Stimulated activated CD4-positive, alpha-beta T cell treated with anti-CD3 and anti-CD28 coated beads, Interleukin-2, amount 100 ng/mL, for 24 hours (primary cell): ENCODE measurements at places on chromosomes 11 and 22.

DNA sequence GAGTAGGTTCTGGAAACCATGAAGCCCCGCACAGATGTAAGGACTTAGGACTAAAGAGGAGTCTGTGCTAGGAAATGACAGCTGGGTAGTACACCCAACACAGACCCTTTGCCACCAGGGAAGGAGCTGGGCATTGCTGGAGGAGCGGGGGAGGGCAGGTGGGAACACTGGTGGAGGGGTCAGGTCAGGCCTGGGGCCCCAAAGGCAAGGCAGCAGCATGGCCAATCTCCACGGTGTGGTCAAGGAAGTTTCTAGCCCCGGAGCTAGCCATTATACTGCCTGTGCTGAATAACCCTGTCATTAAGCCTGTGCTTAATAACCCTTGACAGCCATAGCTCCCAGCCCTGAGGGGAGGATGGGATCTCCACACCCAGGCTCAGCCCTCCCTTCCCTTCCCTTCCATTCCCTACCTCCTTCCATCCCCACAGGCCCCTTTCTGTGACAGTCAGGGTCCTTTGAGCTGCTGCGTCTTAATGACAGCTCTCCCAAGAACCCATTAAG is 2.1 kb downstream of the TMPRSS4 start:
- no peak for DNase-seq

GRCh38 chr11:112966561-112966960 is 5.3 kb downstream of the NCAM1 start:
- DNase-seq, result no peak

DNA sequence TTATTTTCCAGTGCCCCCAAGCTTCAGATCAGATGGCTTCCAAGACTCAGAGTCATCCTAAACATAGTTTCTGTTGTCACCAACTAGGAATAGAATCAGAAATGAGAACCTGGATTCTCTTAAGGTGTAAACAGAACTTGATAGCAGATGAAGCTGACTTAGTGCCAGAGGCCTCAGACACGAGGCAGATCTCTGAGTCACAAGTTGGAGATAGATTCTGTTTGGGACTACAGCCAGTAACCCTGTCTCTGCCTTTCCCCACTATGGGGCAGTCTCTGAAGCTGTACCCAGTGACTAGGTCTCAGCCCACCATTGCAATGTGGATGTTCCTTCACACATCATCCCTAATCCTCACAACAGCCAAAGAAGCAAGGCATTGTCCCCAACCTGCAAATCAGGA is 25.4 kb downstream of the NEU3 start:
- no peak for DNase-seq

DNA sequence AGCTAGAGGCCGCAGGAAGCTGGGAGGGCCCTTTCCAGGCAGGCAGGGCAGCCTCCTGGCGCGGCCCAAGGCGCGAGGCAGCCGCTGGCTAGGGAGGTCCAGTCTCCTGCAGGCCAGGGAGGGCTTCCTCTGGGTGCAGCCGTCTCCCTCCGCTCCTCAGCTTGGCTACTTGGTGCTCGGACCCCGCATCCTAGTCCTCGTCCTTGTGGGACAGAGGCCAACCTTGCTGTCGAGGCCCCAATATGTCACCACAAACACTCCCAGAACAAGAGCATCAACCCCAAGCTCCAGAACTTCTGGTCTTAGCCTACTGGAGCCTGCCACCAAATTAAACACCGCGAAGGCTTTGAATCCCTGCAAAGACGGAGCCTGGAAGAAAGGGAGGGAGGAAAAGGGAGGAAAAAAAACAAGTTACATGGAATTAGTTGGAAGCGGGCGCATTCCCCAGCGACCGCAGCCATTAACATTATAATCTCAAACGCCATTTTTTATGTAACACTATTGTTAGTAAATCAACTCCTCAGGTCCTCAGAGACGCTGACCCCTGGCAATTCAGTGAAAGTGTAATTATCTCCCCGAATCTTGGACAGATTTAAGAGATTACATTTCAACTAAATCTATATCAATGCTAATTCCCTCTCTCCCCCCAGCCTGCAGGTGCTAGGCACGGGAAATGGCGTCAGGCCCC is 12.7 kb upstream of the PAX6 start:
- DNase-seq, result no peak

GRCh38 chr11:115665175-115665821 is 161.1 kb upstream of the CADM1 start:
- no peak for DNase-seq

DNA sequence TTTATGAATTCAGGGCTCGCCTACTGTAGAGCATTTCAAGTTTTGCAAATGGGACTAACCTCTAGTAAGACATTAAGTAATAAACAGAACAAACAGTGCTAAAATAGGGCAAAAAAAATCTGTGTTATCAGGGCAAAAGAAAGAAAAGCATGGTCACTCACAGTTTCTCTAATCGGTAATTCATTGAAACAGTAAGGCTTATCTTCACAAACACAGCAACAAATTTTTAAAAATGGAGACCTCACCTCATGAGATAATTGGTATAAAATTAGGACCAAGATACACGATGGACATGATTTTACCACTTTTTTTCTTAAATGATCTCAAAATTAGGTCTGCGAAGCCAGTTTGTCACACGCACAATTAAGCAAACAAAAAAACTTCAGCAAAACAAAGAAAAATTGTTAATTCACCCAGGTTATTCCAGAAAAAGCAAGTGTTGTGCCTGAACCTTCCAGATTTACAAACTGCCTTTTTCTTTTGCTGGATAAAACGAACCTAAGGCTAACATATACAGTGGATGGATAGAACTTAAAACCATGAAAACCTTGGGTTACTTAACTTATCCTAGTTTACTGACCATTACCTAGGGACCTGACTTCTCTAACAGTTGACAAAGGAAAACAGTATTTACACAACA is 1.4 kb downstream of the TMEM123 start:
- DNase-seq, result no peak

- DNase-seq, result no peak
These were observed 49.4 kb downstream of the TEAD1 start for GRCh38 chr11:12723421-12724300.
